ENCODE measurements at places on chromosomes 7 and 10. TPM values are rescaled to one million over a fixed set of nuclear protein-coding genes. Genes with fewer than 3 reads are reported as not detected.

Gene TACR2
- total RNA-seq, result not detected

Gene C10orf67
- 0.07 TPM for total RNA-seq

Gene VWA2
- not detected for total RNA-seq

Gene KIF11
- 79.6 TPM for total RNA-seq

Gene STEAP2
- total RNA-seq, result not detected

Gene CC2D2B
- 3.0 TPM for total RNA-seq

Gene LRRD1
- total RNA-seq, result not detected

Gene GRID2IP
- total RNA-seq, result 0.26 TPM

Gene RELN
- total RNA-seq, result not detected

Gene NME8
- not detected for total RNA-seq

Gene PTPRZ1
- not detected for total RNA-seq

Gene KLF14
- not detected for total RNA-seq

Gene PRKG1
- not detected for total RNA-seq

Gene LIPM
- not detected for total RNA-seq

Gene HKDC1
- total RNA-seq, result 2.7 TPM

Gene CYP26C1
- 0.18 TPM for total RNA-seq

Gene NEUROG3
- not detected for total RNA-seq

Gene PIP
- not detected for total RNA-seq

Measured in activated CD8-positive, alpha-beta memory T cell treated with anti-CD3 and anti-CD28 coated beads, Interleukin-2, amount 10 ng/mL, durations not matched to agents 7 days and 5 days (primary cell).